ENCODE measurements at places on chromosomes 12 and 14.

DNA sequence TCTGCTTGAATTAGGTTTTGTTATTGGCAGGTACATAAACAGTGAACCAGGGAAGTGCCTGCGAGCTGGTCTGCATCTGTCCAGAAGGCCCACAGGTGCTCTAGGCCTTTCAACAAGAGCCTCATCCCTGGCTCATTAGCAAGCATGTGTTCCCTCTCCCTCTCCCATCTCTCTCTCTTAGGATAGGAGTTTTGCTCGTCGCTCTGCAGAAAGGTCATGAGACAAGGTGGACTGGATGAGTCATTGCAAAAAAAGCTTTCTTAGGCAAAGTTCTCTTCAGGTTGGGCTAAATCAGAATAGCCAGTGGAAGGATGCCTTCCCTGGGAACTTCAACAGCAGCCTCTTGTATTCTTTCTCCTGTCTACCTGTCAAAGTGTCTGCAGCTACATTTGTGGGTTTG is 14.6 kb upstream of the PRMT8 start:
- no peak for DNase-seq

GRCh38 chr14:95553141-95553540 is 18.3 kb downstream of the GLRX5 start:
- DNase-seq: no peak

- DNase-seq: no peak
Observed at GRCh38 chr14:76846331-76847047, 20.3 kb downstream of the LRRC74A start.

DNA sequence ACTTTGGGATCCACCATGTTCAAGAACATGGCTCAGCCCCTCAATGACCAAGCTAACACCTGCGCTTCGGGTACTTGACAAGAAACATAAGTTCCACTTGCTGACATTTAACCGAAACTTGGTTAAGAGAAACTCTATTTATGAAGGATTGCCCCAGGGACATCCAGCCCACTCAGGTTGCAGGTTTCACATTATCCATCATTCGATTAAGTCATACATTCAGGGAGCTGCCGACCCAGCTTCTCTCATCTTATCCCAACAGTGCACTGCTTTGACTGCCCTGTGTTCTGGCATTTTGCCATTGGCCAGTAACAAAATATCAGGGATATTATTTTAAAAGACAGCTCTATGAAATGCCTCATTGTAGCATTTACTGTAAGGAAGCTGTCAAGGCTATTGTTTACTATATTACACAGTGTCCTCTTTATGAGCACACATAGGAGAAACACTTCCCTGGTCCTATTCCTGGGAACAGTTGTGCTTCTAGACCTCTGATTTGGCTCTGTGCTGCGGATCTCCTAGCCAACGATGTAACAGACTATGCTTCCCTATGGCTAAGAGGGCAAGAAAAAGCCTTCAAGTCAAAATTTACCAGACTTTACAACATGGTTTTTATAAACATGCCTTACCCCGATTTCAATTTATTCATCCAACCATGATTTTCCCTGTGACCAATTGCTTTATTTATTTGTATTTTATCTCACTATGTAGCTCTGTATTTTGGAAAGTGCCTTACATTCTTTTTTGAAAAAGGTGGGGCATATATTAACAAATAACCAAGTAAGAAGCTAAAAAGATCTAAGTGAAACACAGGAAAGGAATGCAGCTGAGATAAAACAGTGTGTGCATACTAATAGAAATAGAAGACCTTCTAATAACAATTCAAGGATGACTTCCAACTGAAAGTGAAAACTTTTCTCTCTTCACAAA is 109.3 kb downstream of the ITPR2 start:
- no peak for DNase-seq

DNA sequence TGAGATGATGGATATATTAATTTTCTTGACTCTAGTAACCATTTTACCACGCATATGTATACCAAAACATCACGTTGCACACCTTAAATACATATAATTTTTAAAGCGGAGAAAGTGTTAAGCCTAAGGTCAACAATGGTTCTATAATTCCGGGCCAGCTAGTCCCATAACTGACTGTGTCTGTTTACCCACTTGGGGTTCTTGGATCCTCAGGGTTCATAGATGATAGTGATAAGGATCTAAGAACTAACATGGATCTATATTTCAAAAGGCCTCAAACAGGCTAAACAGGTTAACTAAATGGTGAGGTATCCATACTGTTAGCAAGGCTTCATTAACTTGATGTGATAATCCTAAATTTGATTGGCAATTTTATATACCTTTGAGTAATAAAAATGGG is 9.8 kb downstream of the SLC38A1 start:
- DNase-seq: no peak

DNA sequence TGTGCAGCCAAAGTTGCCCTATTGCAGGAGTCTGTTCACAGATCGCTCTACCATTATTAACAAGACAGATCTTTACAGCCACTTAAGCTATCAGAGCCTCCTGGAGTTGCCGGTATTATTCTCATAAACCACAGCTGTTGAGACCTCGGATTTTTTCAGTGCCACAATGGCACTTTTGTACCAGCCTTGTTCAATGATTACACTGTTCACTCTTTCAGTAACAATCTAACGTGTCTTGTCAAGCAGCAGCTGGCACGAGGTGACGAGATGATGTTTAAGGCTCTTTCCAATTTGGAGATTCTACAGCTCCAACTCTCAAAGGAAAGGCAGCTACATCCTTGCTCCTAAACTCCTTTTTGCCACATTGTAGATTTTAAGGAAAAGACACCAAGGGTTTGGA is 30.7 kb downstream of the LRIG3 start:
- no peak for DNase-seq

GRCh38 chr12:62164036-62164435 is 96.2 kb upstream of the USP15 start:
- no peak for DNase-seq

- DNase-seq: no peak
Observed at GRCh38 chr14:22995889-22996625, 13.7 kb upstream of the AJUBA start.

DNA sequence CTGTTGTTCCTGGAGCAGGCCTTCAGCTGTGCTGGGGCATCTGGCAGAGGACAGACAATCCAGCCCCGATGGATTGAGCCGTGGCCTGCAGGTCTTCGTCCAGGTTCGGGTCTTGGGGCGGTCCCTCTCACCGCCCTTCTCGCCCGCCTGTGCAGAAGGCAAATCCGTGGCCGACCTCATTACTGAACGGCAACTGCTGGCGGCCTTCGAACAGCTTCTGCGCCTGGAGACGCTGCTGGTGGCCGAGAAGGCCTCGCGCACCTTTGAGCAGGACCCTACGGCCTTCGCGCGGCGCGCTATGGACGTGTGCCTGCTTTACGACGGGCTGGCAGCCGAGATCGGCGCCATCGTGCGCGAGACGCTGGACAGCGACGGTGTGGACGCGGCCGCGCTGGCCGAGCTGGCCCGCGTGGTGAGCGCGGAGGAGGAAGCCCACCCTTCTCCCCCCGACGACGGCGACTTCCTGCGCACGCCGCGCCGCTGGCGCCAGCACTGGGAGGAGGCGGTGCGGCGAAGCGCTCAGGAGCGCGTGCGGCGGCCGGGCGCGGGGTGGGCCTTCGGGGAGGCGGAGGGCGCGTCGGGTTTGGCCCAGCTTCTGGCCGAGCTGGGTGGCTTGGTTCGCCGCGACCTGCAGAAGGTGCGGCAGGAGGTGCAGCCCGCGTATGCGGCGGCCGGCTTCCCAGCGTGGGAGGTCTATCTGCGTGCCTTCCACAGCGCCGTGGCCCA is 7.6 kb downstream of the EXOC3L4 start:
- no peak for DNase-seq
